ENCODE measurements at places on chromosomes 12 and 14.

- H3K27ac ChIP-seq = no peak overlapping the region
- no peaks in the 10 kb centered on the region for H3K27me3 ChIP-seq
- no peak for DNase-seq
- no peak overlapping the region for H3K4me3 ChIP-seq
Observed at GRCh38 chr12:90193500-90193899, 484.9 kb upstream of the ATP2B1 start.

DNA sequence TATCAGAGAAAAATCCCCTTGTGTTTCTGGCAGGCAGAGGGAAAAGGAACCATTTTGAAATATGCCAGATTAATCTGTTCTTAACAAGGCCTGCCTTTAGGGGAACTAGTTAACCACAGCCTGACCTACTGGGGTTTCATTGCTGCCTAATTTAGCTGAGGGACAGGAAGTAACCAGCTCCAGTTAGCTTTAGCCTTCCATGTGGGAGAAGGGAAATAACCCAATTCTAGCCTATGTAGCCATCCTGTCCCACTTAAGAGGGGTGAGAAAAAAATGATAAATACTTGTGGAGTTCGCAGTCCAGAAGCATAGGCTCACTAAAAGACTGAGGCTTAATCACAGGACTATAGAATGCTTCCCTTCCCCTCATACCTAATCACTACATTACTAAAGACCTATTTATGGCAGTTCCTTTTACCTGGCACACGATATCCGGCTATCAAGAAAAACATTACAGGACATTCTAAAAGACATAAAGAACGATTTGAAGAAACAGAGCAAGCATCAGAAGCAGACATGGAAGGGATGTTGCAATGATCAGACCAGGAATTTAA lies 22.8 kb downstream of the COX8C start:
- no peaks in the 10 kb centered on the region for H3K36me3 ChIP-seq
- no peaks in the 10 kb centered on the region for H3K27me3 ChIP-seq
- DNase-seq = no peak
- no peaks in the 10 kb centered on the region for H3K4me1 ChIP-seq

DNA sequence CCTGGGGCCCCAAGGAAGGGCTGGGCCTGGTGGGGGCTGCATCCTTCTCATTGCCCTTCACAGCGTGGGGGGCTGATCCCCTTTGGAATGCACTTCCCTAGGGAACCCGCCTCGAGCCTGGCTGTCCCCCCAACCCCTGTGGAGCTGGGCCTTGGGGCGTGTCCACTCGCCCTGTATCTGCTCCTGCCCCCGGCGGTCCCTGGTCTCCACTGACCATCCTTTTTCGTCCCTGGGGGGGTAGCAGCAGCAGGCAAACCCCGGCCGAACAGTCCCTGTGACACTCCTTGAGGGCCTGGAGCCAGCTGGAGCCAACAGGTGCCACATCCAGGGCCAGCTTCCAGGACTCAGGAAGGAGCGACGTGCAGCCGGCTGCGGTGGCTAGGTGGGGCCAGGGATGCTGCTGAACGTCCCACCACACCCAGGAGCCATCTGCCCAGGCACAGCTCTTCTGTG lies 9.4 kb upstream of the GPR132 start:
- H3K36me3 ChIP-seq = no peaks in the 10 kb centered on the region
- no peak for DNase-seq
- no peaks in the 10 kb centered on the region for H3K27me3 ChIP-seq
- no peak overlapping the region for H3K4me3 ChIP-seq
- no peak overlapping the region for H3K27ac ChIP-seq

GRCh38 chr14:96538097-96538989 lies 36.2 kb downstream of the PAPOLA start:
- H3K27me3 ChIP-seq = no peaks in the 10 kb centered on the region
- no peak for DNase-seq
- peak overlapping the region; percentile 9 for H3K4me3 ChIP-seq
- H3K27ac ChIP-seq = peak overlapping the region; percentile 96
- no peaks in the 10 kb centered on the region for H3K36me3 ChIP-seq

- peaks cover 40% of the 10 kb centered on the region for H3K27me3 ChIP-seq
- H3K36me3 ChIP-seq = no peaks in the 10 kb centered on the region
- no peak overlapping the region for H3K27ac ChIP-seq
- no peak for DNase-seq
- peaks cover 22% of the 10 kb centered on the region for H3K4me1 ChIP-seq
Observed at GRCh38 chr12:2641207-2641606, 153.6 kb upstream of the FKBP4 start.

- no peak for DNase-seq
- peaks cover 3% of the 10 kb centered on the region for H3K36me3 ChIP-seq
- H3K4me1 ChIP-seq = no peaks in the 10 kb centered on the region
- H3K4me3 ChIP-seq = no peak overlapping the region
Observed at GRCh38 chr14:56452940-56453339, 126.7 kb upstream of the TMEM260 start.

GRCh38 chr14:54805070-54805444 lies 97.6 kb downstream of the GCH1 start:
- no peaks in the 10 kb centered on the region for H3K36me3 ChIP-seq
- no peak for DNase-seq
- H3K27me3 ChIP-seq = peaks cover 42% of the 10 kb centered on the region
- no peak overlapping the region for H3K27ac ChIP-seq
- H3K4me3 ChIP-seq = no peak overlapping the region

GRCh38 chr14:101110729-101111619 lies 207.5 kb upstream of the RTL1 start:
- H3K4me1 ChIP-seq = no peaks in the 10 kb centered on the region
- no peaks in the 10 kb centered on the region for H3K27me3 ChIP-seq
- H3K36me3 ChIP-seq = no peaks in the 10 kb centered on the region
- DNase-seq = no peak

DNA sequence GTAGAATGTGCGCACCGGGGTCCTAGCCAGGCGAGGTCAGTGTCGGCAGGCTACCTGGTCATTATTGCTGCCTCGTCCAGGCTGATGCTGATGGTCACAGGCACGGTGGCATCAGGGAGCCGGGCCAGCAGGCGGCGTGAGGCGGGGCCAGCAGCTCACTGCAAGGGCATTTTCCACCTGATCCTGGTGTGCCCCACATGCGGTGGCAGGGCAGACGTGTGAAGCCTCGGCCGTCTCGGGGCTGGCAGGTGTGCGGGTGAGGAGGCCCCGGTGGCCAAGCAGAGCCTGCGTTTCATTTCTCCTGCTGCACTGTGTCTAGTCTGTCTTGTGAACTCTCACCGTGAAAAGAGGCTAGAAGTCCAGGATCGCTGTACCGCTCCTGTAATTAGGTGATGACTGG lies 12.0 kb upstream of the AMN start:
- peaks cover 3% of the 10 kb centered on the region for H3K36me3 ChIP-seq
- no peak overlapping the region for H3K4me3 ChIP-seq
- no peaks in the 10 kb centered on the region for H3K4me1 ChIP-seq
- peak overlapping the region; percentile 90 for H3K27ac ChIP-seq
- no peak for DNase-seq

GRCh38 chr14:73269729-73270531 lies 32.6 kb downstream of the PAPLN start:
- peaks cover 44% of the 10 kb centered on the region for H3K27me3 ChIP-seq
- peaks cover 8% of the 10 kb centered on the region for H3K4me1 ChIP-seq
- H3K36me3 ChIP-seq = no peaks in the 10 kb centered on the region
- DNase-seq = no peak

- peaks cover 28% of the 10 kb centered on the region for H3K36me3 ChIP-seq
- H3K27ac ChIP-seq = peak overlapping the region; percentile 44
- H3K4me3 ChIP-seq = peak overlapping the region; percentile 61
- no peaks in the 10 kb centered on the region for H3K27me3 ChIP-seq
Observed at GRCh38 chr14:39173198-39173597, 1.9 kb upstream of the PNN start.

- no peak overlapping the region for H3K4me3 ChIP-seq
- DNase-seq = no peak
- peaks cover 2% of the 10 kb centered on the region for H3K36me3 ChIP-seq
- H3K4me1 ChIP-seq = no peaks in the 10 kb centered on the region
- H3K27me3 ChIP-seq = peaks cover 29% of the 10 kb centered on the region
Observed at GRCh38 chr14:76657846-76658245, 103.4 kb upstream of the VASH1 start.

GRCh38 chr12:46908936-46909635 lies 83.3 kb upstream of the SLC38A4 start:
- H3K27ac ChIP-seq = no peak overlapping the region
- peaks cover 7% of the 10 kb centered on the region for H3K36me3 ChIP-seq
- H3K4me3 ChIP-seq = no peak overlapping the region
- peaks cover 23% of the 10 kb centered on the region for H3K27me3 ChIP-seq
- no peaks in the 10 kb centered on the region for H3K4me1 ChIP-seq

DNA sequence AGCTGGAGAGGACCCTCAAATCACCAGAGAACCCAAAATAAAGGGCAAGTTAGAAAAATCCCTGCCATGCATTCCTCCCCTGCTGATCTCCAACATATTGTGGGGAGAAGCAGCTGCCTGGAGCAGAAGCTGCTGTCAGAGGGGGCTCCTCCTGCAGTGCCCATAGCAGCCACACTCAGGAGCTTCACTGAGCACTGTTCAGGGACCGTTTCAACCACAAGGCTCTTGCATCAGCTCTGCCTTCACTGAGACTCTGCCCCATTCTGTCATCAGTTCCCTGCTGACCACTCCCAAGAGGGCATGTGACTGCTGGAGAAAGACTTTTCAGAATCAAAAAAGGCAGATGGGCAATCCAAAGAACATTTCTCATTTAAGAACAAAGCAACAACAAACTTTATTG lies 392.7 kb downstream of the GALC start:
- no peaks in the 10 kb centered on the region for H3K4me1 ChIP-seq
- no peaks in the 10 kb centered on the region for H3K27me3 ChIP-seq
- H3K36me3 ChIP-seq = no peaks in the 10 kb centered on the region
- no peak for DNase-seq
- H3K27ac ChIP-seq = no peak overlapping the region

DNA sequence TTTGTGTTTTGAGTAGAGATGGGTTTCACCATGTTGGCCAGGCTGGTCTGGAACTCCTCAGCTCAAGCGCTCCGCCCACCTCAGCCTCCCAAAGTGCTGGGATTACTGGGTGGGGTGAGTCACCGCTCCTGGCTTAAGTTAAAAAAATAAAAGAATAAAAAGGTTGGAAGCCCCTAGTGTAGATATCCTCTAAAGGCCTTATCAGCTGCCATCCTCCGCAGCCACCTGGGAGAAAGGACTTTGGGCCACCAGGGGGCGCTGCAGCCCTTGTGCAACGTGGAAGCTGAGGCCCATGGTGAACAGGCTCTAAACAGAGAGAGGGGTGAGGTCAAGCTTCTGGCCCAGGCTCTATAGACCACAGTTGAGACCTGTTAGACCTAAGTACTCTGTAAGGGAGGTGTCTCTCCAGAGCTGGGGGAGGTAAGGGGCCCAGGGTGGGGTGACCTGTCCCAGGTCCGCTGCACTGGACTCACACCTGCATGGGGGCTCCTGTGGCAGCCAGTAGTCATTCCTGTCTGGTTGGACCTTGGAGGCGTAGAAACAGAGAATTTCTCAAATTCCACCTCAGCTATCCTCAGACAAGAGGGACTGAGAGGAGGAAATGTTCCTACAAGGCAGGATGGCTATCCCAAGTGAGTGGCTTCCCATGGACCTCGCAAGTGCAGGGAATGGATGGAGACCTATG lies 14.0 kb upstream of the RACGAP1 start:
- peak; percentile 87 for DNase-seq
- H3K4me3 ChIP-seq = no peak overlapping the region
- H3K27ac ChIP-seq = peak overlapping the region; percentile 22

- DNase-seq = no peak
- H3K27me3 ChIP-seq = no peaks in the 10 kb centered on the region
- H3K36me3 ChIP-seq = no peaks in the 10 kb centered on the region
- no peak overlapping the region for H3K4me3 ChIP-seq
Observed at GRCh38 chr12:21144309-21144708, 13.3 kb downstream of the SLCO1B1 start.

- H3K36me3 ChIP-seq = peaks cover 9% of the 10 kb centered on the region
- H3K27ac ChIP-seq = peak overlapping the region; percentile 32
- H3K27me3 ChIP-seq = peaks cover 6% of the 10 kb centered on the region
Observed at GRCh38 chr12:19125325-19125724, 4.2 kb upstream of the PLEKHA5 start.

Measured in activated T-cell treated with anti-CD3 and anti-CD28 coated beads, Interleukin-2, amount 50 U/mL, for 72 hours (primary cell).